AG08395 (cell line): ENCODE measurements at places on chromosomes 3 and 15.

DNA sequence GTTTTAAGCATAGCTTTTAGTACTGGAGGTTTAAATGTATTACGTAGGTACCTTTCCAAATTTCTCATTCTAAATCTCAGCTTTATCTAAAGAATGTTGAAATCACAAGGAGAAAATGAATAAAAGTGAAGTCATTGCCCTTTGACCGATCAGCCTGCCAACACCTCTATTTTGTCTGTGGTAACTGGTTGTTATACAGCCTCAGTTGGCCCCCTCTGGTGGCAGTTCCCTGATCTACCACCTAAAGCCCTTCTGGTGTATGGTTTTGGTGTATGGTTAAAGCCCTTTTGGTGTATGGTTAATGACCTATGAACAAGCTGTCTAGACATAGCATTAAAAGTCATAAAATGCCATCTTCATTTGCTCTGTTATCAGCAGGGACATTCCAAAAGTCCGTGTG is 378.2 kb upstream of the AZI2 start:
- peak; percentile 35 for DNase-seq

GRCh38 chr3:84100861-84101260 is 857.9 kb upstream of the CADM2 start:
- DNase-seq = no peak

GRCh38 chr3:39384665-39385000 is 1.5 kb downstream of the SLC25A38 start:
- DNase-seq = no peak

DNA sequence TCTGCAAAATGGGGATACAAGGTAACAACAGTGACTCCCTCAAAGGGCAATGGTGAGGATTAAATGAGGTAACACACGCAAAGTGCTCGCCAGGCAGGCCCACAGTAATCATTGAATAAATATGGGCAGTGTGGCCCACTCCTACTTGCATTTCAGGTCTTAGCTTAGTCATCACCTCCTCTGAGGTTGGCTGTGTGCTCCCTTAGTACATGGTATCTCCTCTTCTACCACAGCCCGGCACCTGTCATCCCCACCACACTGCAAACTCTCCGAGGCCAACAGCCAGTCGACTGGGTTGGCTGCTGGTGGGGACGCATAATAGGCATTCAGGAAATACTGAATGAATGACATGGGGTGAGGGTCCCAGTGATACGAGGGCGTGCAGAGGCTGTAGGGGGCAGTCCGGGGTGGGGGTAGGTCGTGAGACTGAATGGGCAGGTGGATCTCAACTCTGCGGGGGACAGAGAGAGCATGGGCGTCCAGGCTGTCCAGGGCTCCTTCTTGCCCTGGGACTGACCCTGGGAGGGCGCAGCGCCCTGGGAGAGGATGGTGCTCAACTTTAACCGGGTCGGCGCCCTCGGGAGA is 375 bp upstream of the MYZAP start:
- no peak for DNase-seq

DNA sequence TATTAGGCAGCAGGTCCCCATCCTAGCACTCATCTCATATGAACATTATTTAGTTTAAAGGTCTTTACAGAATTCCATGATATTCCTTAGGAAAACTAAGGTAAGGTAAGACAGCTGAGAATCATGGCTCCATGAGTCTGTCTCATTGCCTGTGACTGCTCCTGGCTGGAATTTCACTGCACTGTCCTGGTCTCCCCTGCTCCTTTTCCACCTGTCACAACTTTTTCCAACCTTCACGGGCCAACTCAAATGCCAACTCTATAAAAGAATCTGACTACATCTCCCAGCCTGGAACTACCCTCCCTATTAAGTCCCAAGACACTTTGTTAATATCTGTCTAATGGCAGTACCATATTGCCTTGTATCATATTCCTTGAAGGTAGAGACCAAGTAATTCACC is 7.6 kb downstream of the CNBP start:
- no peak for DNase-seq

GRCh38 chr15:26806151-26806550 is 33.3 kb upstream of the GABRB3 start:
- no peak for DNase-seq

GRCh38 chr3:112857526-112857925 is 10.9 kb upstream of the CD200R1L start:
- DNase-seq = no peak

- no peak for DNase-seq
These were observed 85.6 kb downstream of the PDCD6IP start for GRCh38 chr3:33883951-33884561.

DNA sequence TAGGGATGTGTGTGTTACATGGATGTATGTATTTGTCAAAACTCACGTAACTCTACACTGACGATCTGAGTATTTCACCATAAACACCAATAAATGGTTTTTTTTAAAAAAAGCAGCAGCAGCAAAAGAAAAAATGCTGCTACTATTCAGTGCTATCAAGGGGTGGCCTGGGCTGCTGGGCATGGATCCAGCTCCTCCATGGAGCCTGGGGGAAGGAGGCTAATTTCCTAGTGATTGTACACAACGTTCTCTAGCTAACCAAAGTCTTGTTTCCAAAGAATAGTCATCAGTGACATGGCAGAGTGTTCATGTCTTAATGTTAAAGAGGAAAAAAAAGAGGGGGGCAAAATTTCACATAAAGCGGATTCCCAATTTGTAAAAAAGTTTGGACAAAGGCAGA is 29.0 kb downstream of the POMGNT2 start:
- DNase-seq = no peak

DNA sequence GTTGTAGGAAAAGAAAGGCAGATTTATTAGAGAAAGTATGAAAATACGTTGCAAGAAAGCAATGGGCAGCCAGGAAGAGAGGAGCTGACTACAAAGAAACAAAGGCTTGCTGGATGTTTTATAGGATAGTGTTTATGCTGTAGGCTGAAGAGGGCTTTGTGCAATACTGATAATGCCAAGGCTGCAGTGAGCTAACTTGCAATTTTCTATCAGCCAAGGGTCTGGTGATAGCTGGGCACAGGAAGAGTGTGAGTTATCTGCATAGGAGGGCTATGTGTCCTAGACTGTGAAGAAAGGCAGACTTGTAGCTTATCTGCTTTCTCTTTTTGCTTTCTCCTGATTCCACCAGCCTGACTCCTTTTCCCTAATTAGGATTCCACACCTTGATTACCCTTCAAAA is 51.3 kb upstream of the OSBPL11 start:
- no peak for DNase-seq

- peak; percentile 90 for DNase-seq
These were observed 18.7 kb downstream of the MGLL start for GRCh38 chr3:127803619-127804018.

DNA sequence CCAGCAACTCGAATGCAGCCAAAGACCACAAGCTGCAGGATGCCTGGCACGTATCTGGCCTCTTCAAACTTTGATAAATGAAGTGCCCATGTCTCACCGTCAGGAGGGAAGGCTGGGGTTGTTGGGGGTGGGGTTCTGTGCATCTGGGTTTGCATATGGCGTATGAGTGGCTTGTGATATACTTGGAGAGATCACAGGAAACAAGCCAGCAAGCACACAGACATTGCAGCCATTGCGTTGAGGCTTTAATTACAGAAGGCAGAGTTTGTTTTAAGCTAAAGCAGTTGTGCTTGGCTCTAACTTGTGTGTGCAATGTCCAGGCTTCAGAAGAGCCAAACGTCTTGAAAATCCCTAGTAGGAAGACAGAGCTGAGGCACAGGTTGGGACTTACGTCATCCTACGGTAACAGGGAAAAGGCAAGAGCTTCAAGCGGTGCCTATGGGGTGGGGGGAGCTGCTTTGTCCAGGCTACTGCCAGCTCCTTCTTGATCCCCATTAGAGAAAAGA is 109.2 kb downstream of the ASB7 start:
- DNase-seq = no peak

- no peak for DNase-seq
These were observed 142.5 kb downstream of the HCN4 start for GRCh38 chr15:73226093-73226814.

DNA sequence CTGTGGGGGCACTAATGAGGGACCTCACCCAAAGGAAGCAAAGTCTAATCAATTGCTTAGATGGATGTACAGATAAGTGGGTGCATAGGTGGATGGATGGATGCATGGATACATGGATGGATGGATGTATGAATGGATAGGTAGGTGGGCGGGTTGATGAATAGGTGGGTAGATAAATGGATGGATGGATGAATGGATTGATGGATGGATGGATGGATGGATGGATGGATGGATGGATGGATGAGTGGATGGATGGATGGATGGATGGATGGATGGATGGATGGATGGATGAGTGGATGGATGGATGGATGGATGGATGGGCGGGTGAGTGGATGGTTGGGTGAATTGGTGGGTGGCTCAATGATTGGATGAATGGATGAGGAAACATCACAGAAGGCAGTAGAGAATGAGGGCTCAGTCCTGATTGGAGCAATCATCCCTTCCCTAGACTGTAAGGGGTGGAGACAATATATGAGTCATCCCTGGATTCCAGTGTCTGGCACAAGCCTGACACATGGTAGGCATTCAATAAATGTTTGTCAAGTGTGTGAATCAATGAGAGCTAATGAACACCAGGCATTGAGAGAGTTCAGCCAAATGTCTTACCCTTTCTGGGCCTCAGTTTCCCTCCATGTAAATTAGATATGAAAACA is 40.4 kb upstream of the PXYLP1 start:
- peak; percentile 18 for DNase-seq

DNA sequence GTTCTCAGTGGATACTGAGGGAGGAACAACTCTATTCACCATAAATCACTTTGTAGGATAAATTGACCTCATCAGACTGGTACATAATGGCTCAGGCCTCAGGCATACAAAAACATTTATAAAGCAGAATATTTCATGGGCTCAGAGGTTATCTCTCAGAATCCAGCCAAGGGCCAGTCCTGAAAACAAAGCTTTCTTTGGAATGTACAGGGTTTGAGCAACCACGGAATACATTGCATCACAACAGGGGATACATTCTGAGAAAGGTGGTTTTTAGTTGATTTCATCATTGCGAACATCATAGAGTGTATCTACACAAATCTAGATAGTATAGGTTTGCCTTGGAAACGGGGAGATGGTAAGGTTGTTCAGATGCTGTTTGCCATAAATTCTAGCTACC is 33.4 kb upstream of the CTDSPL2 start:
- no peak for DNase-seq

DNA sequence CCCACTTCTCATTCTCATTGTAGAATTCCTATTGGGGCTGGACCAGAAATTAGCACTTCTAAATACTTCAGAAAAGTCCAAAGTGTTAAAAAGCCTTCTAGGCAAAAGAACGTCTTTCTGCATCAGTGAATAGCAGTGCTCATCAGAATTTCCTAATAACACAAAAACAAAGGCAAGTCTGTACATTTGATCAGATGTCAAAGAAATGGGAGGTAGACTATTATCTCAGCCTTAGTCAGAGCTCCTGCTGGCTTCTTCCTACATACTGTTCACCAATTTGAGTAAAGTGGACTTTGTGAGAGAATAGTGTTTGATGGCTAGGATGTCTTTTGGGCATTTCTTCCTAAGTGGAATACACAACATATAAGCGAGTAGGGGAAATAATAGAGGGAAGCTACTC is 48.7 kb downstream of the FOXB1 start:
- DNase-seq = no peak

GRCh38 chr3:143119009-143119914 is at the start of gene CHST2:
CHST2 (plus strand) TSS chr3:143119771; CDS start chr3:143120817, 1,046 bp downstream.
- peak; percentile 97 for DNase-seq

DNA sequence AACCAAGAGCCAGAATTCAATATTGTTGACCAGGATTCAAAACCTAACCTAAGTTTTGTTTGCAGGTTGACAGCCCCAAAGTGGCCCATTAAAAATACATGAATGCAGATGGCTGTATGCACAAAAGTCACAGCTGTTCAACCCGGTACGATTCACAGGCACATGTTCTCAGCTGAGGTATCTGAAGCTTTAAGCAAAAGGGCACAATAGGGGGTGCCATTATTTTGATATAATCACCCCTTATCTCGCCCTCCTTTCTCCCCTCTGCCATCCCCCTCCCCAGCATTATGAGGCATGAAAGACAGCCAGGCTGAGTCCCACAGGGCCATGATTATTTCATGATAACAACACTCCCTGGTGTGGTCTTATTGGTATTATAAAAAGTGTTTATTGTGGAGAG is 264.9 kb downstream of the EBLN2 start:
- no peak for DNase-seq

DNA sequence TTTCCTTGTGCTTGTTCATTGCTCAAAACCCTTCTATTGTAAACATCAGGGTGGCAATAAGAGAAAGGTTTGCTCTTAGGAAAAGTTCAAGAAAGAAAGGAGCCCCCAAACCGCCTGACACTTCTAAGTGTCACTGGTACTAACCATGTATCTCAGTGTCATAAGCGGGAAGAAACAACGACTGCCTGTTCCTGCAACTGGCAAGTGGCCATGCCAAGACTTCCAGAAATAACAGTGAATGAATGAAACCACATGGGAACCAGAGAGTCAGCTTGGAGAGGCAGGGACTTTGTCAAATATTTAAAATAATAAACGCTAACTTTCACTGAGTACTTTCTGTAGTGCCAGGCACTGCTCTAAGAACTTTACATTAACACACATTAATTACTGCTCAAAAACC is 1.1 kb downstream of the PLSCR2 start:
- peak; percentile 22 for DNase-seq

- no peak for DNase-seq
These were observed 9.1 kb upstream of the CEMIP start for GRCh38 chr15:80769829-80770705.

DNA sequence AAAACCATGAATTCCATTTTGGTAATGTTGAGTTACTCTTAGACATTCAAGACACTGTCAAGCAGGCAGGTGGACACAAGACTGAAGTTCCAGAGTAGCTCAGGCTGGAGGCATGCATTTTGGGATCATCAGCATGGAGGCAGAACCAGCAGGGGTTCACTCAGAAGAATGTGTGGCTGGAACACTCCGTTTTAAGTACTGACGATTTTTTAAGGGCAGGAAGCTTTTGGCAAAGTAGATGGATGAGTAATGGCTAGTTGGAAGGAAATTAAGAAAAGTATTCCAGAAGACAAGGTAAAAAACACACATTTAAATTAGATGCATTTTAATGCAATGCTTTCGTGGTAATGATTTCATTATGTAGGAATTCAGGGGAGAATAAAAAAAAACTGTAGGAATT is 420.4 kb downstream of the ROBO2 start:
- DNase-seq = peak; percentile 10

DNA sequence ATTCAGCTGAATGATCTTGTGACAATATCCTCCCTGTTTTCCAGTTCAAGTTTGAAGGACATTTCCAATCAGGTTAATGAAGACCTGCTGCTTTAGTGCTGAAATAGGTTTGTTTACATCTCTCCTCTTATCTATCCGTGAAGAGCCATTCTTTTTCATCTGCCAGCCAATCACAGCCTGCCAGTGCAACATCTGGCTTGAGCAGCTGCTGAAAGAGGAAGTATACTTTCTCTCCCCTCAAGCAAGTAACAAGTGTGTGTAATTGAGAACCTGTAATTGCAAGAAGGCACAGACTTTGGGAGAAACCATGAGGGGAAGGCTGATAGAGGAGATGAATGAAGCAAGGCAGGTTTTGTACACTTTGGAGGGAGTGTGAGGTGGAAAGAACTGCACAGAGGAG is 404.3 kb downstream of the AGBL1 start:
- no peak for DNase-seq
